ENCODE measurements at places on chromosomes 7 and 10.

GRCh38 chr7:33921216-33921938 lies 16.0 kb downstream of the BMPER start:
- no peak for DNase-seq

GRCh38 chr7:17299483-17299991 lies 1.1 kb downstream of the AHR start:
- DNase-seq = no peak

DNA sequence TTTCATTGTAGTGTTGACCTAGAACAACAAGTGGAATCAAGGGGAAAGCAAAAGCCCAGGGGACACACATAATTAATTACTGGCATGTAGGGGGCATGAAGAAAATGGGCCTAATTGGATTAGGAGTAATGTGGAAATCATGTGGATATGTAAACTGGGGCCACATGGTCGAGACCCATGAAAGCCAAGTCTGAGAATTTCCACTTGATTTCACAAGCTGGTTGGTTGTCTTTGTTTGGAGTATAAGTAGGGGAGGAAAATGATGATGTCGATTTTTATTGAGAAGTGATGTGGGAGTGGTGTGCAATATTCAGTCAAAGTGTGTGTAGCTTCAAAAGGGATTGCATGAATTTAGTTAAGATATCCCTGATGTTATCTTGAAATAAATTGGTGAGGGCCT lies 131.8 kb downstream of the LRRC4 start:
- no peak for DNase-seq

- no peak for DNase-seq
These were observed 378.8 kb downstream of the PLXDC2 start for GRCh38 chr10:20195076-20195475.

- DNase-seq = no peak
These were observed 470.3 kb downstream of the AUTS2 start for GRCh38 chr7:70068531-70068930.

GRCh38 chr7:15845461-15845860 lies 159.0 kb upstream of the MEOX2 start:
- no peak for DNase-seq

DNA sequence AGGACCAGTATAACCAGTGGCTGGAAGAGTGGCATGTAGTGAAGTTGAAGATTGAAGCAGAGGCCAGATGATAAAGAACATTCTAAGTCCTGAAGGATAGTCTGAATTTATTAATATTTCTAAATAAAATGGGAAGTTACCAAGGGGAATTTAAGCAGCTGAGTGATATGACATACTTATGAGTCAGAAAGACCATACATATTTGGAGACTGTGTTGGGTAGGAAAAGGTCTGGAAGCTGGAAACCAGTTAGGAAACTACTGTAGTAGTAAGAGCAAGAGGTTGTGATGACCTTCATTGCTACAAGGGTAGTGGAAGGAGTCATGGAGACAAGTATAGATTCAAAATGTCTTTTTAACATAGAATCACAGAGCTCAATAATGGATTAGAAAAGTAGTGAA lies 752.3 kb downstream of the SUGCT start:
- no peak for DNase-seq

DNA sequence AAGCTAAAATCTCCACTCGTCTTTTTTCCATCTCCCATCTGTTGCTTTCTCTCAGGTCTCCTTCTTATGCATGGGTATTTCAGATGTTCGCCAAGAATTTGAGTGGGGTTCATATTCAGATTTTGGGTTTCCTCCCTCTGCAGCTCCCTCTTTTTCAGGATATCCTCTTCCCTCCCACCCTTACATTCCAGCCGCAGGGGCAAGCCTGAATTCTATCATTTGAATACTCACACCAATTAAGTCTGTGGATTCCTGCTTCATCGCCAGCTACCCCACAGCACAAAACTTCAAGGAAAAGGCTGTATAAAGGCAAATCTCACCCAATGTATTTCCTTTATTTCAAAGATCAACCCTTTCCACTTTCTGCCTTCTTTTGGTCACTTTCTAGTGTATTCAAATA lies 41.6 kb upstream of the FOXI2 start:
- no peak for DNase-seq

- no peak for DNase-seq
These were observed 64.8 kb downstream of the REEP3 start for GRCh38 chr10:63586043-63586442.

DNA sequence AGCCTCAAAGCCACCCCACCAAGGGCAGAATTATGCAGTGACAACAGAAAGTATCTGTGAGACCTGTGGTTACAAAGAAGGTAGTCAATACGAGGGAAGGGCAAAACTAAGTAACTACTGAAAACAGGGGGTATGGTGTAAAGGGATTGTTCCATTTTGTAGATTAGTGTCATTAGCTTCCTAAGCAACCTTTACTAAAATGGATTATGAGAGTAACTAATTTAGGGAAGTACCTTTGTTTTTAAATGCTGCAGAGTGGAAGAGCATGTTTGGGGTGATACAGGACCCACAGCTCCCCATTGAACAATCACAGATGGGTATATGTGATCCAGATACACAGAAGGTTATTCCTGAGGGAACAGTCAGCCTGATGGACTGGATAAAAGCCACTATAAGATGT lies 51.3 kb upstream of the TAC1 start:
- DNase-seq = no peak

GRCh38 chr10:26048756-26049155 lies 114.7 kb downstream of the MYO3A start:
- DNase-seq = no peak

GRCh38 chr7:154675560-154675959 lies 327.4 kb downstream of the PAXIP1 start:
- DNase-seq = no peak

DNA sequence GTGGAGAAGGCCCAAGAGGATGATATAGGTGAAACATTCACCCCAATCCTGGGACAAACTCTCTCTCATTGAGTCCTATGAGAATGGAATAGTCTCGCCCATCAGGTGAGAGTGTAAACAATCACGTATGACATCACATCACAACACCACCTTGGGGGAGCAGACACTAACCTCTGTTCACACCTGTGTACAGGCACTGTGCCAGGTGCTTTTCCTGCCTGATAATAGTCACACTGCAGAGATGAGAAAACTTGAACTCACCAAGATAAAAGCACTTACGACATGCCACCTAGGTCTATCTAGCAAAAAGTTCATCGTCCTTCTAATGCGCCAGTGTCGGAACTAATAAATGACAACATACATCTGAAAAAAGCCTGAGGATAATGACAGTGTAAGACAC lies 187.8 kb downstream of the FAM107B start:
- DNase-seq = no peak

- DNase-seq = no peak
These were observed 139.7 kb upstream of the SH2B2 start for GRCh38 chr7:102147008-102147407.

- no peak for DNase-seq
These were observed 108.9 kb downstream of the TPST1 start for GRCh38 chr7:66313886-66314568.

- DNase-seq = peak; percentile 72
These were observed 354.2 kb downstream of the DNAJB6 start for GRCh38 chr7:157690833-157691585.

DNA sequence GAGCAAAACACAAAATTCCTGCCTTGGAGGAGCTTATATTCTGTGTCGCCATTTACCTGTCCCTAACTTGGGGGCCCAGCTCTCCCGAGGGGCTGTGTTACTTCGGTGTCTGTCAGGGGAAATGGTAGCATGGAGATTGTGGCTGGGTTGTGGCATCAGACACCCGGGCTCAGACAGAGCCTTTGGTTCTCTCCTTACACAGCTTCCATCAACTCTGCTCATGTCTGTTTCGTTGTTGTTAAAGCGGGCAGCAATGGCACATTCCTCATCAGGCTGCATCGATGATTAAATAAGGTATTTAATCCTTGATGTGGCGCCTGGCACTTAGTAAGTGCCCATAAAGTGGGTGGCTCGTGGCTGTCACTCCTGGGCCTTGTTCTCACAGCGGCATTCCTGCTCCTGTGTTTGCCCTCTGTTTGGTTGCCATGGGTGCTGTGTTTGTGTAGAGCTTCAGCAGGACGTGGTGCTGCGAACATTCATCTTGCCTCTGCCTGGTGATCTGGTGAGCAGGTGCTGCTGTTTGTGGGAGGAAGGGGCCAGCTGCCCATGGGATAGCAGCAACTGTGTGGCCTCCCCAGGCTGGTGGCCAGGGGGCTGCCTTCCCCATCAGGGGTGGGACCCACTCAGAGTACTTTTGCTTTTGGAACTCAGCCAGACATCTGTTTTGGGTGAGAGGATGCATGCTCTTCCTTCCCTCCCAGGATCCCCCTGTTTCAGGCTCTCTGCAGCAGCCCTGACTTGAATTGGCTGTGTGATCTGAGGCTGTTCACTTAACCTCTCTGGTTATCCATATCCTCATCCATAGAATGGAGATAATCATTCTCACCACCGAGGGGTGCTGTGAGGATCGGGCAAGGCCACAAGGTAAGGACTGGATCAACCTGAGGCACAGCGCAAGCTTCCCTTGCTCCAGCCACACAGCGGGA lies 207.2 kb upstream of the SVIL start:
- no peak for DNase-seq

DNA sequence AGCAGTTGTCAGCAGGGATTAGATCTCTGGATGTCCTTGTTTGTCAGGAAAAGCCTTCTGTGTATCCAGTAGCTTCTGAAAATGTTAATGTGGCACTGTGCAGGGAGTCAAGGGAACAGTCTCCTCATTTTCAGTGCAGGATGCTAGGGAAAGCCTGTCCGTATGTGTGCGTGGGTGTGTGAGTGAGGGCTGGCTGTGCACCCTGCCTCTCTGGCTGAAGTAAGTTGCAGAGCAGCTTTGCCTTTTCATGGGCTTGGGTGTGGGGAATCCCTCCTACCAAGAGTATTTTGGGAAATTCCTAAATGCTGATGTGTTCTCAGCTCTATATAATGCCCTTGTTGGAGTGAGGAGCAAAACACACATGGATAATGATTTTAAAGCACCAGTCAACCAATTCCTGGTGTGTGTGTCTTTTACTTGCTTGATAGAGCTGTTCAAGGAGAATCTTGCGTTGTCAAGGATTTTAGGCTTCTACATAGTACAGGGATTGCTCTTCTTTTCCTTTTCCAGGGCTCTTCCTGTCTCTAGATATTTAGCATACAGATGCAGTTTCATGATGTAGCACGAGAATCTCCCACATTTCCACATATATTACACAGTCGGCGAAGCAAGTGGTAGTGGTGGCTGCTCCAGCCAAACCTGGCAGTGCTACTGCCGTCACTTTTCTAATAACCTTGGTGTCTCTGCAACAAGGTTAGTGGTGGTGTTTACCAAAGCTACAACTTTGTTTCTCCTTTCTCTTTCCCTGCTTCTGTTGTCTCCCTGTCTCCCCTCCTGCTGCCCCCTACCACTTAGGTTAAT lies 92.8 kb downstream of the MCU start:
- no peak for DNase-seq

- DNase-seq = no peak
These were observed 119.5 kb upstream of the UNC5B start for GRCh38 chr10:71092812-71093401.

- DNase-seq = no peak
These were observed 230.1 kb downstream of the CALN1 start for GRCh38 chr7:72182036-72182435.

DNA sequence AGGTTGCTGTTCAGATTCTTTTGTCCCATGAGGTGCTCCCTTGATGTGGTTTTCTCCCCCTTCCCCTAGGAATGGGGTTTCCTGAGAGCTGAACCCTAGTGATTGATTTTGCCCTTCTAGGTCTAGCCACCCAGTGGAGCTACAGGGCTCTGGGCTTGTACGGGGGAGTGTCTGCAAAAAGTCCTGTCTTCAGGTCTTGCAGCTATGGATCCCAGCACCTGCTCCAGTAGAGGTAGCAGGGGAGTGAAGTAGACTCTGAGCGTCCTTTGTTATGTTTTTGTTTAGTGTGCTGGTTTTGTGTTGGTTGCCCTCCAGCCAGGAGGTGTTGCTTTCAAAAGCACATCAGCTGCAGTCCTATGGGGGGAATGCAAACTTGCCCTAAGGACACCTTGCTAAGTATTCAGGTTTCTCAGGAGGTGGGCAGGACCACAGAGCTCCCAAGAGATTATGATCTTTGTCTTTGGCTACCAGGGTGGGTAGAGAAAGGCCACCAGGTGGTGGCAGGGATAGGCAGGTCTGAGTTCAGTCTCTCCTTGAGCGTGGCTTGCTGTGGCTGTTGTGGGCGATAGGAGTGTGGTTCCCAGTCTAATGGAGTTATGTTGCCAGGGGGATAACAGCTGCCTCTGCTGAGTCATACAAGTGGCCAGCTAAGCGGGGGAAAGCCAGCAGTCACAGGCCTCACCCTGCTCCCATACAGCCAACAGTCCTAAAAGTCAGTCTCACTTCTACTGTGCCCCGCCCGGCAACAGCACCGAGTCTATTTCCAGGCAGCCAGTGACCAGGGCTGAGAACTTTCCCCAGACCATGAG lies 92.4 kb upstream of the JCAD start:
- no peak for DNase-seq

DNA sequence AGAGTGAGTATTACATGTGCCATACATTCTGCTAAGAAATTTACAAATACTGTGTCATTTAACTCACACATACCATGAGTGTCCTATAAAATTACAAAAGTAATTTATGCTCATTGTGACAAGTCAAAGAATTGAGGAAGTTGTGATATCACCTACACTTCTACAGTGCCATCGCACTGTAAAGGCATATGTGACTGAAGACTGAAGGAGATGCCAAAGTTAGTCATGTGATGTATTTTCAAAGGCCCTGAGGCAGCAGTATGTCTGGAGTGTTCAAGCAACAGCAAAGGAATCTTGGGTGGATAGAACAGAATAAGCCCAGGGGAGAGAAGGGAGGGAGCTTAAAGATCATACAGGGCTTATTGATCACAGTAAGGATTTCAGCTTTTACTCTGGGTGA lies 176.8 kb downstream of the WNT2 start:
- no peak for DNase-seq

GRCh38 chr7:142188846-142189245 lies 69.0 kb downstream of the PRSS58 start:
- DNase-seq = no peak

GRCh38 chr10:88080213-88080612 lies 216.8 kb downstream of the PTEN start:
- no peak for DNase-seq

DNA sequence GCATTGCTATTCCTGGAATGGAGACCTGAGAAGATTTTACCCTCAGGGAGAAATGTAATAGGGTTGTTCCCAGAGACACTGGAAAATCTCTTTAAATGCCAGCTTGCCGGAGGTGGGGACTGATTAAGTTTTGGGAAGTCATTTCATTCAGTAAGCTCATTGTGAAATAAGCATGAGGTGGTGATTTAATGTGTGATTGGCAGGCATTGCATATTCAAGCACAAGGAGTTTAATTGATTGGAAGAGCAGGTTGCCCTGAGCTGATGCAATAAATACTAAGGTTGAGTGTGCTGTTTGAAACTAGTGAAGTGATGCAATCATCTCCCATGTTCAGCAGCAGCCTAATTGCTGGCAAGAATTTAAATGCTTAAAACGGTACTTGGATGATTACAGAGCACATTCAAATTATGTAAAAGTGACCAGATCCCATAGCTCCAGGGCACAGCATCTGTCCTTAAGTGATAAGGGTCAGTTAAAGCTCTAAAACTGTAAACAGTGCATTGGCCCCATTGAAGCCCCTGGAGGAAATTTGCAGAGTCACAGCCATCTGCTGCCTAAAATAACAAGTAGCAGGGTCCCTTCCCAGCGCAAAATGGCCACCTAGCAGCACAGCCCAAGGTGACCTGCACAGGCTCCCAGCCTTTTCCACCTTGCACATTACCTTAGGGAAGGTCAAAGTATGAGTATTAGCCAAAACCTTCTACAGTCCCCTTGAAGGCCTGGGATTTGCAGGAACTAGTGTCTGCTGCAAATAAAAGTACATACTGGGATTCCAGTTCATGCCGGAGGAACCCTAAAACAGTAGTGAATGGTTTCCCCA lies 92.1 kb downstream of the CCDC71L start:
- no peak for DNase-seq

GRCh38 chr10:29798921-29799690 lies 164.3 kb upstream of the SVIL start:
- no peak for DNase-seq
